ENCODE measurements at places on chromosomes 2 and 18.

- no peak for DNase-seq
These were observed 89.1 kb downstream of the AKAIN1 start for GRCh38 chr18:5107988-5108387.

- DNase-seq: no peak
These were observed 601 bp downstream of the WDR35 start for GRCh38 chr2:19989342-19989666.

GRCh38 chr2:189086710-189087109, 92.9 kb downstream of the COL5A2 start:
- DNase-seq: no peak

GRCh38 chr2:119684518-119684917, 5.5 kb downstream of the TMEM177 start:
- DNase-seq: no peak

DNA sequence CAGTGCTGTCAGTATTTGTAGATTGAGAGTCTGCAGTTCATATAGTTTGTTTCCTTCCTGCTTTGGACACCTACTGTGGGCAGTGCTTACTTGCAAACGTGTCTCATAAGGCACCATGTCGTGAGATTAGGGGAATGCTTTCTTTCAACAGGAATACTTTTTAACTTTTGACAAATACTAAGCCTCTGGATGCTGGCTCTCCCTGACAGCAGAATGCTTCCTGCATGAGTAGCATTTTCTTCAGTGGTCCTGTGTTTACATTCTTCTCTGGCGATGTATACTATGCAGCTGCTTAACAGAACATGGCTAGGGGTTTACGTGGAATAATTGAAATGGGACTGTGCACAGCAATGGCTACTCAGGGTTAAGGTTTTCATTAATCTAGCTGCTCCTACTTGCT, 807.5 kb downstream of the MBD2 start:
- DNase-seq: no peak

DNA sequence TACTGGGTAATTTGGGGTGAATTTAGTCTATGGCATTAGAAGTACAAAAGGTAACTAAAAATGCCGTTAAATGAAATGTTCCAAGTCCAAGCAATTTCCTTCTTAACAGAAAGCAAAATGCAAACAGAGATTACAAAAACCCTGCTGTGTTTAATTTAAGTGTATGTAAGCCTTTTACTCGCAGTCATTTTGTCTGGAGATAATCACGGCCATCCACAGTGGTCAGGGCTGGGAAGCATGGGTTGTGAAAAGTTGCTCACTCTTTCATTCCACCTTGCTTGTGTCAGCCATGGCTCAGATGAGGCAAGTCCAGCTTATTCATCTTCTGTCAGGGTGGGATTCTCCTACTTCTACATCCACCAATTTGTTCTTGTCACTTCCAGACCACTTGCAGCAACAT, 983.6 kb upstream of the ZEB2 start:
- no peak for DNase-seq

- DNase-seq: no peak
These were observed 97.9 kb upstream of the IL1R2 start for GRCh38 chr2:101893681-101894381.

DNA sequence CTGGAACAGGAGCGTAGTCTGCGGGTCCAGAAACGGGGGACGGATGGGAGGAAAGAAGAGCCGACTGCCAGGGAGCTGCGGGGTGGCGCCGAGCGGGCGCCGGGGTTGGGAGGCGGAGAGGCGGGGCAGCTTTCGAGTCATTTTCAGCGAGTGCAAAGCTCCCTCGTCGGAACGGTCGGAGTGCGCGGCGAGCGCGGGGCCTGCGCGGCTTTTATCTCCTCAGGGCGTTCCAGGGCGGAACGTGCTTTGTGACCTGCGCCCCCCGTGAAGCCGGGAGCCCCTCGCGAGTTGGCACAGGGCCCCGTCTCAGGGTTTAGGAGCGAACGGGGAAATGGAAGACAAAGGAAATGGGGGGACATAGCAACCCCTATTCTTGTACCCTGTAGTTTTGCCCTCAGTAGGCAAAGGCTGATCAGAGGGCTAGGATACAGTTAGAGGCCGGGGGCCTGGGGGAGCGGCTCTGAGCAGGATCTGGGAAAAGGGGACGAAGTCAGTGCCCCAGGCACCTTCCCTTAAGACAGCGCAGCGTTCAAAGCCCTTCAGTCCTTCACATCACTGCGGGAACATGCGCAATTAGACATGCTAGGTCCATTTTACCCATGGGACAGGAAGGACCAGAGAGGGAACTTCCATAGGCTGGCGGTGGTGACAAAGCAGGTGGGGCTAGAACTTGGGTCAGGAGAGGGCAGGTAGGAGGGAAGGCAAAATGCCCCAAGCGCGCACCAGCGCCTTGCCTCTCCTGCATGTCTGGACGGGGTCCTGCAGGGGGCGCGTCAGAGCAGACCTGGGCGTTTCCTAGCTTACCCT, 60.1 kb upstream of the IL1RL1 start:
- DNase-seq: peak; percentile 33

GRCh38 chr2:55097461-55098410, 47.5 kb upstream of the RTN4 start:
- no peak for DNase-seq

DNA sequence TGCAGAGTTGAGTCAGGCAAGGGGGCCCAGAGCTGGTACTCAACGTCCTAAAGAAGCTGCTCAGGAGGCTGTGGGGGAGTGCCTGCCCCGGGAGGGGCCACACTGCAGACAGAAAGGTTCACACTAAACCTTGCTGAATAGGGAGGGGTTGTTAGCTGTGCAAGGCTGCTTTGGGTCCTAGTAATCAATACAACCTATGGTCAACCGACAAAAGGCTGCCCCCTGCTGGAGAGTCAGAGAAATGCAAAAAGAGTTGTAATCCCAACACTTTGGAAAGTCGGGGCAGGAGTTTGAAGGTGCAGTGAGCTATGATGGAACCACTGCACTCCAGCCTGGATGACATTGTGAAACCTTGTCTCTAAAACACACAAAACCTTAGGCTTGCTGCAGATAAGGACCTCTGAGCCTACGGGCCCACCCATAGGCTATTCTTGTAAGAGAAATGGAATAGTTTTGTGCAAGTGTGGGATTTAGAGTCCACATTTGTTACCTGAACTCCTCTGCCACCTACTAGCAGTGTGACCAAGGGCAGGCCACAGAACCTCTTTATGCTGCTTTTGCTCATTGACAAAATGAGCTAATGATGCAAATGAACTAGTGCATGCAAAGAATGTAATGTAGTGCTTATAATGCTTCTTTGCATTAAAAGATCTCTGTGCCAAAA, 81.5 kb downstream of the PRPF40A start:
- DNase-seq: peak; percentile 90

GRCh38 chr2:147937744-147938349, 82.7 kb downstream of the ORC4 start:
- no peak for DNase-seq

DNA sequence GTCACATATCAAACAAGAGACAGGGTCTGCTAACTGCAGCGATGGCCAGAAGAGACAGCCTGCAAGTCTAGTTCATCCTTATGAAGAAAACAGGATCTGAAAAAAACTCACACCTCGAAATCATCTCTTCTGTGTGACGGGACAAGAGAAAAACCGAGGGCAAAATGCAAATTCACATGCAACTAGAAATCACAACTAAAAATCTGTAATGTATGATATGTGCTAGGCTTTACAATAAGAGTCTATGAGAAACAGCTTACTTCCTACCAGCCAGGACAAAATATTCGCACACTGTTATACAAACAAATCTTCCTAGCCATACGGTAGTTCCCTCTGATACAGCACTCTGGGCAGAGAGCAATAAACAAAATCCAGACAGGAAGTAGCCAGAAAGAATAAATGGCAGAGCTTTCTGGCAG, 48.8 kb downstream of the ANKRD44 start:
- no peak for DNase-seq

DNA sequence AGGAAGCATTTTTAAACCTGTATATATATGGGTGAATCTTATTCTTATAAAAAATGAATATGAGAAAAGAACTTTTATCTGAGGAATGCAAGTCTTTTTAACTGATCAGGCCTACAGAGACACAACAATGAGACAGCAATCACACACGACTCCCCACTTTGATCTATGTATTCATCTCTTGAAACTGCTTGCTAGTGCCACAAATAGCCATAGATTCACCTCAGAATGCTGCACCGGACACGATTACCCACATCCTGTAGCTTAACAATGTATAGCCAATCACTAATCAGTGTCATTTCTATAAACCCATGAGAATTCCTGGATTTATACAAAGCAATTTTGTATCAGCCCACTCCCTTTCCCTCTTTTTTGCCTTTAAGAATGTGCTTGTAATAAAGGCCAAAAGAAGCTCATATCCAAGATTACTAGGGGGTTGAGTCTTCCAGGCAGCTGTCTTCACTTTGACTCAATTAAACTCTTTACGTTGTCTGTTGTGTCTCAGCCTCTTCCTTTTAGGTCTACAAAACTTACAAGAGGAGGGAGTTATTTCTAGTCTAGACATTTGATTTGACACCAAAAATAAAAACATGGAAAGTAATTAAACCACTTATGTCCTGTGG, 94.9 kb downstream of the MBD2 start:
- no peak for DNase-seq

- no peak for DNase-seq
These were observed 604 bp downstream of the RALBP1 start for GRCh38 chr18:9475643-9476591.

- DNase-seq: no peak
These were observed 81.9 kb downstream of the EHBP1 start for GRCh38 chr2:62787386-62787785.

DNA sequence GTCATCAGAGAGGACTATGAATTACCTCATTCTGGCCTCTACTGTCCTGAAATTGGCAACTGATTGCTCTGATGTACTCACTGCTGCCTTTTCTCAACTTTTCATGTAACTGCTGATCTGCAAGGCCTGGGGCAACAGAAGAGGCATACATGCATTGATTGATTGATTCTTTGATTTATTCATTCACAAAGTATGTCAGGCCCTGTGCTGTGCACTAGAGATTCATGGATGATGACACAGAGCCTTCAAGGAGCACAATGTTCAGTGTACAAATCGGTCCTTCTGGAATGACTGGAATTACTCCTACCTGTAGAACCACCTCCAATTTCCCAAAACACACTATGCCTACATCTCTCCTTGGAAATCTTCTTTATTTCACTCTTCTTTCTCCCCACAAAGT, 111.3 kb downstream of the LRATD1 start:
- DNase-seq: no peak

- DNase-seq: no peak
These were observed 815.0 kb upstream of the ID2 start for GRCh38 chr2:7866825-7867224.

- no peak for DNase-seq
These were observed 88.8 kb upstream of the ASB18 start for GRCh38 chr2:236352761-236353593.

GRCh38 chr2:222232839-222233238, 66.0 kb downstream of the PAX3 start:
- DNase-seq: no peak

DNA sequence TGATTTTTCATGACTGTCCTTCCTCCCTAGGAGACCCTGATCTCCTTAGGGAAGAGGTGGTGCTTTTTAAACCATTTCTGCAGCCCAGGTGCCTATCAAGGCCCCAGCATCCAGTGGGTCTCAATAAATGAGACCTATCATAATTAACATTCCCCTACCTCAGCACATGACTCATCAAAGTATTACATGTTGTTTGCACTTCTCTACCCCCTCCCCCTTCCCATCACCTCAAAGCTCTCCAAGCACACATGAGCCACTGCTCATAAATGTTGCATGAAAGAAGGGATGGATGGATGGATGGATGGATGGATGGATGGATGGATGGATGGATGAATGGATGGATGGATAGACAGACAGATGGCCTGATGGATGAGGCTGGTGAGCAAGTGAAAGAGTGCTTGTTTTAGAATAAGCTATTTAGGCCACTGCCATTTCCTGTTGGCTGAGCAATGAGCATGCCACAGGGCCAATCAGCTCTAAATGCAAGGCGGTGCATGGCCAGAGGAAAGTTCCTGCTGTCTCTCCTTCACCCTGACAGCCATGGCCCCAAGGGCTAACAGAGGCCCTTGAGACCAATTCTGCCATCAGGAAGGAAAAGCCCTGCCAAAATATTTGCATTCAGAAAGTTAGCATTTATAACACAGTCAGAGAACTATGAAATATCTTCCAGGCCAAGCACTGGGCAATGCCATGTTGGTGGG, 20.9 kb upstream of the STEAP3 start:
- no peak for DNase-seq

- DNase-seq: no peak
These were observed 115.5 kb upstream of the ITGA6 start for GRCh38 chr2:172311921-172312345.

GRCh38 chr2:31997653-31998052, 13.2 kb downstream of the MEMO1 start:
- no peak for DNase-seq

DNA sequence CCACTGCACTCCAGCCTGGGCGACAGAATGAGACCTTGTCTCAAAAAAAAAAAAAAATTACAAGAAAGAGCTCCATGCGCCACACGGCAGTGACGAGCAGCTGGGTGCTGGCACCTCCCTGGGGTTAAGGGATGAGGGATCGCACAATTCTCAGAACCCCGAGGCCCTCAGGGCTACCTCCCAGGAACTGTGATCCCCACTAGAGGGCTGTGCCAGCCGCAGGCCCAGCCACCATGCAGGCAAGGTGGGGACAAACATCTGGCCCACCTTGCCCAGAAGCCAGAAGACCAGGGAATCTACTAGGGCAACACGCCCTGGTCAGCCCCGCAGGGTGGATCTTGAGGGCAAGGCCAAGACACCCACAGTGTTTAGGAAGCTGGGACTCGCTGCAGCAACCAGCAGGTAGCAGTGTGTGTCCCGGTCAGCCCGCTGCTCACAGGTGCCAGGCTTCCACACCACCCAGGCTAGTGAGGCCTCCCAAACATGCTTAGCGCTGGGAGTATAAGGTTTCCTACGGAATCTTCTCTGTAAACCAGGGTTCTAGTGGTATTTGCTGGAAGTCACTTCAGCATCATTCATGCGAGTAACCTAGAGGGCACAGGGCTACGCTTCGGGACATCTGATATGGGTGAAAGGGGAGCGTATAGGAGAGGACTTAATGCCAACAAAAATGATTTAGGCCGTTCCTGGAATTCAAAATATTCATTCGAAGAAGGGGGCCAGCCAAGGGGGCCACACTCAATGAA, 6.7 kb downstream of the SAG start:
- no peak for DNase-seq

GRCh38 chr18:6022845-6023244, 127.5 kb upstream of the TMEM200C start:
- no peak for DNase-seq

DNA sequence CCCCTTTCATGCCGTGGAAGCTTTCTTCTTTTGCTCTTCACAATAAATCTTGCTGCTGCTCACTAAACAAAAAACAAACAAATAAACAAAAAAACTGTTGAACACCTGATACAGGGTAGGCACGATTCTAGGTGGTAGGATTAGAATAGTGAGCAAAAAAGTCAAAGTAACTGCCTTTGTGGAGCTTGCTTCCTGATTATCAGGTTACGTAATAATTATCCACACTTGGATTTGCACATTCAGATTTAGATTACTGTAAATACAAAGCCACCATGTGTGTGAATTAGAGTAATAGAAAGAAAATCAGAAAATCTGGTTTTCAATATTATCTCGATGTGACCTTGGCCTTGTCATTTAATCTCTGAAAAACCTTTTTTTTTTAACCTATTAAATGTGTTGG, 307.1 kb downstream of the NRXN1 start:
- DNase-seq: no peak
